ENCODE measurements at places on chromosomes 16 and 17. TPM values are rescaled to one million over a fixed set of nuclear protein-coding genes. Genes with fewer than 3 reads are reported as not detected.

Gene NPIPA2
- 10.1 TPM for total RNA-seq

DNA sequence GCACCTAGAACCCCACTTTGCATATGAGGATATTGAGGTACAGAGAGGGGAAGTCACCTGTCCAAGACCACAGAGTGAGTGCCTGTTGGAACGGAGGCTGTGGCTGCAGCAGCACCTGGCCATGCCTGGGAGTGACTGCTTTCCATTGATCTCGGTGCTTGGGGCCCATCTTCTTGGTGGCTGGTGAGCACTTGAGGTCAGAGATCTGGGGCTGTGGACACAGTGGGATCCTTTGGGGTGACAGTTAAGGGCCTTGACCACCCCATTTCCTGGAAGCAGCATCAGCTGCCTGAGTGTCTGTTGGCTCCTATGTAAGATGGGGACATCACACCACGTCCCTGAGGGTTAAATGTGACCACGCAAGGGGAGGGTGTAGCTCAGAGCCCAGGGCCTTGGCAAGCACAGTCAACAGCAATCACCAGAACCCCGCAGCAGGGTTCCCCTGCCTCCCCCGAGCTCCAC is 111.7 kb downstream of the IRF8 start:
- no peak for DNase-seq

DNA sequence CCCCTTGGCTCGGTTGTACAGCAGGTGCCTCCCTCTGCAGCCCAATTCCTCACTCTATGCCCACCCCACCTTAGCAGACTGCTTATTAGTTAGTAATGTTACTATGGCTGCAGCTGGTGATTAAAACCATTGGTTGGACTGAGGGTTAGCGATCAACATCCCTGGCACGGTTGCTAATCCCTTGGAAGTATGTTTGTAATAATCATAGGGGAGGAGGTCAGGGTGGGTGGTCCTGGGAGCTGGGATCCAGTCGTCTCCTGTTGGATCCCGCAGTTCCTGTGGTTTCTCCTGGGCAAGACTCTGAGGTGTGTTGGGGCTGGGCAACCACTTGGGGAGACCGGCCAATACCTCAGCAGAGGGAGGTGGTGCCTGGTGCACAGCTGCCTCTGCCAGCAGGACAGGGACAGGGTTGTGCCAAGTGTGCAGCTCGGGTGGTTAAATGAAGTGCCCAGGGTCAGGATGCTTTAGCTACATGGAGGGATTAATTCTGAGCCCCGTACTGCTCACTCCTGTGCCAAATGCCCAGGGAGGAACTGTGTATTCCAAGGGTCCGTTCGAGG is 38.0 kb downstream of the FZD2 start:
- no peak for DNase-seq

DNA sequence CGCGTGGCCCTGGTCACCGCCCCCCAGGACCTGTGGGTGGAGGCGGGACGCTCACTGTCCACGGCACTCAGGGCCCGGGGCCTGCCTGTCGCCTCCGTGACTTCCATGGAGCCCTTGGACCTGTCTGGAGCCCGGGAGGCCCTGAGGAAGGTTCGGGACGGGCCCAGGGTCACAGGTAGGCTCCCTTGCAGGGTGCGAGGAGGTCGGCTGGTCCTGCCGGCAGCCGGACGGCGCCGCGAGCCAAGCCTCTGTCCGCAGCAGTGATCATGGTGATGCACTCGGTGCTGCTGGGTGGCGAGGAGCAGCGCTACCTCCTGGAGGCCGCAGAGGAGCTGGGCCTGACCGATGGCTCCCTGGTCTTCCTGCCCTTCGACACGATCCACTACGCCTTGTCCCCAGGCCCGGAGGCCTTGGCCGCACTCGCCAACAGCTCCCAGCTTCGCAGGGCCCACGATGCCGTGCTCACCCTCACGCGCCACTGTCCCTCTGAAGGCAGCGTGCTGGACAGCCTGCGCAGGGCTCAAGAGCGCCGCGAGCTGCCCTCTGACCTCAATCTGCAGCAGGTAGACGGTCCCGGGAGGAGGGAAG is 1.3 kb downstream of the GUCY2D start:
- DNase-seq: no peak

DNA sequence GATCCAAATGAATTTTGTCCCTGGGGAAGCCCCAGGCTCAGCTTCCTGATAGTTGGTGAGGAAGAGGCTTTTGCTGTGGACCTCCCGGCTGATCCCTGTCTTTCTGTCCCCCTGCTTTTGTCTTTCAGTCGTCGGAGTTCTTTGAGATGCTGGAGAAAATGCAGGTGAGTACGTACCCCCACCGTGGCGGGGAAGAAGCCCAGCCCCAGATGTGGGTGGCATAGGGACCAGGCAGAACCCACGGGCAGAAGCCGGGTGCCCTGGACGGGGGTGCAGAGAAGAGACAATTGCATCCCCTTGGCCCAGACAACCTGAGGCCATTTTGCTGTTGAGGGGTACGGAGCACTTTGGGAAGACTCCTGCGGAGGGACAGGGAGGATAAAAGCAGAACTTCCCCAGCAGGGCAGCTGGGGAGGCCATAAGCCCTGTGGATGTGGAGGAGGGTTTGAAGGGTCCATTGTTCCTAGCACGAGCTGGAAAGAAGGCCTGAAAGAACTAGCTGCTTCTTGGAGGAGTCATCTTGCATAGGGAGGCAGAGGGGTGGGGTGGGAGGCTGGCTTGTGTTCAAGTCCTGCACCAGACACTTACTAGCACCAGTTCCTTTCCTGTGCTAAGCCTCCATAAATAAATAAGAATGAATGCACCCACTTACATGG is 105.6 kb downstream of the OR1D5 start:
- DNase-seq: no peak

Gene OR2C1
- 0.16 TPM for total RNA-seq

DNA sequence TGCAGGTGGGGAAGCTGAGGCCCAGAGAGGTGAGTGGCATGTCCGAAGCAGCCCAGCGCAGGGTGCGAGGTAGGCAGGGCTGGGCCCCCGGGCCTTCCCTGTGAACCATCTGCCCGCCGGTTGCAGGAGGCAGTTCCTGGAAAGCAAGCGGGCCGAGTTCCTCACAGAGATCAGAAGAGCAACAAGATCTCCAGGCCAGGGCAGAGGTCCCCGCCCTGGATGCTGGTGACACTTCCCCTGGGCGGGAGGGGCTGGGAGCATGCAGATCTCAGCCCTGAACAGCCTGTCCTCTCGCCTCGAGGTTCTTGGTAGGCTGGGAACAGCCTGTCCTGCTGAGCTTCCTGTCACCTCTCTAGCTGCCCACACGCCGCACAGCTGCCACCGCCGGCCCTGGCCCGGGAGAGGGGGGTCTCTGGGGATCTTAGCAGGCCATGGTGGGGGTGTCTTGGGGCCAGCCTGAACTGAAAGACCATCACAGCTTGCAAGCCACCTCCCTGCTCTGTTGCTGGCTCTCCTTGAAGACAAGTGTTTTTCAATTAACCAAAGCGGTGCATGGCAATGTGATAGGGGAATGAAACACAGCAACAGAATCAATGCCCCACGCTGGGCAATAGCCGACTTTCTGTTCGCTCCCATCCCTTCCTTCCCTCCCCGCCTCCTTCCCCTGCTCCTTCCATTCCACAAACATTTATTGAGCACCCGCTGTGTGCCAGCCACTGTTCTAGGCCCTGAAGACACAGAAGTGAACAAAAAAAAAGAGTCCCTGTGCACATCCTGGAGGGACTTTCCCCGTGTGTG is 31.7 kb downstream of the SOCS1 start:
- DNase-seq: no peak

DNA sequence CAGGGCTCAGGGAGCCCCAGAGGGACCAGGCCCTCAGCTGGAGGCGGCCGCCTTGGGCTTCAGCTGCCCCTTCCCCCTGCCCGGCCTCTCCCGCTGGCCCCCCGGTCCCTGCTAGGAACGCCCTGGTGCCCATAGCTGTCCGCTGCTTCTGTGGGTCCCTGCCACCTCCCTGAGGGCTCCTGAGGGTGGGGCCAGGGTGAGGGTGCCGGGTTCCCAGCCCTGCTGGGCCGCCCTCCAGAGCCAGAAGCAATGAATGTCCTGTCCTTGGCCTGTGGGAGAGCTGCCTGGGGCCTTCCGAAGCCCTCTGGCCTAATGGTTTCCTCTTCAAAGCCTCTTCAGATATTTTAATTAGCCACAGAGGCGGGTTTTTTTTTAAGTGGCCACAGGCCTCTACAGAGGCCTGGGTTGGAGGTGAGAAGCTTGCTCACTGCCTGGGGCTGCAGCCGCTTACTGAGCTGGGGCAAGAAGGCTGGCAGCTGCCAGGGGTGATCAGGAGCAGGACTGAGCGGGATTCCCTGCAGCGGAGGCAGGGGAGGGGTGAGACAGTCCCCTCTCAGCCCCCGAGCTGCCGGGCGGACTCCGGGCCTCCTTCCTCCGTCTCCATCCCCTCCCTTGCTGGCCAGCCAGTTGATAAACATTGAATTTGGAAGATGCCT is 9.9 kb downstream of the CENPX start:
- DNase-seq: no peak
